Esophagus muscularis mucosa (tissue), 4 donors: ENCODE measurements at places on chromosomes 7 and 10. TPM values are rescaled to one million over a fixed set of nuclear protein-coding genes. Genes with fewer than 3 reads are reported as not detected.
A peak's percentile ranks its signal among the peaks of the same experiment; 100 is the strongest.

- H3K36me3 ChIP-seq, result no peaks in the 10 kb centered on the region
- peak overlapping the region; percentile 61 for H3K4me3 ChIP-seq
- no peak for DNase-seq
- H3K4me1 ChIP-seq, result peaks cover 46% of the 10 kb centered on the region
- peak overlapping the region; percentile 90 for H3K27ac ChIP-seq
Measured at GRCh38 chr10:99234791-99235657, 628 bp downstream of the HPSE2 start.

GRCh38 chr10:131006458-131007256, 304.9 kb downstream of the TCERG1L start:
- no peaks in the 10 kb centered on the region for H3K36me3 ChIP-seq
- H3K27ac ChIP-seq, result no peak overlapping the region

DNA sequence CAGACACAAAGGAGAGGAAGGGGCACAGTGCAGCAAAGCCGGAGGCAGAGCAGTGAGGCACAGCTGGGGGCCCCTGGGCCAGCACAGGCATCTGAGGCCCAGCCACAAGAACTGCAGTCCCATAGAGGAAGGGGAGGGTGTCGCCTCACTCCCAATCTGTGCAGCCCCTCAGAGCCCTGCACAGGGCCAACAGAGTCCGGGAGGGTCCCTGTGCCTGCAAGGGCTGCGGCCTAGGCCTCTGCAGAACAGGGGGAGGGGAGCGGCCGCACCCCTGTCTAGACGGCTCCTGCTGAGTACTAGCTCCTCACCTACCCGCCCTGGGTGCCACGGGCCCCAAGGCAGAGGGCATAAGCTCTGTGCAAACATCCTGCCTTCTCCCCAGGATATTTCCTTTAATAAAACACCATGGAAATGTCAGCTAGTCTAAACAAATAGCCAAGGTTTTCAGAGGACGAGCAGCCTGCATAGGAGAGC, 32.4 kb upstream of the RET start:
- no peak overlapping the region for H3K27ac ChIP-seq
- H3K4me3 ChIP-seq, result no peak overlapping the region
- no peaks in the 10 kb centered on the region for H3K4me1 ChIP-seq
- DNase-seq, result no peak
- no peaks in the 10 kb centered on the region for H3K27me3 ChIP-seq
- no peaks in the 10 kb centered on the region for H3K36me3 ChIP-seq

GRCh38 chr7:135704698-135705097, 23.3 kb downstream of the SLC13A4 start:
- H3K36me3 ChIP-seq, result no peaks in the 10 kb centered on the region
- H3K4me3 ChIP-seq, result no peak overlapping the region
- no peaks in the 10 kb centered on the region for H3K27me3 ChIP-seq
- no peak for DNase-seq

DNA sequence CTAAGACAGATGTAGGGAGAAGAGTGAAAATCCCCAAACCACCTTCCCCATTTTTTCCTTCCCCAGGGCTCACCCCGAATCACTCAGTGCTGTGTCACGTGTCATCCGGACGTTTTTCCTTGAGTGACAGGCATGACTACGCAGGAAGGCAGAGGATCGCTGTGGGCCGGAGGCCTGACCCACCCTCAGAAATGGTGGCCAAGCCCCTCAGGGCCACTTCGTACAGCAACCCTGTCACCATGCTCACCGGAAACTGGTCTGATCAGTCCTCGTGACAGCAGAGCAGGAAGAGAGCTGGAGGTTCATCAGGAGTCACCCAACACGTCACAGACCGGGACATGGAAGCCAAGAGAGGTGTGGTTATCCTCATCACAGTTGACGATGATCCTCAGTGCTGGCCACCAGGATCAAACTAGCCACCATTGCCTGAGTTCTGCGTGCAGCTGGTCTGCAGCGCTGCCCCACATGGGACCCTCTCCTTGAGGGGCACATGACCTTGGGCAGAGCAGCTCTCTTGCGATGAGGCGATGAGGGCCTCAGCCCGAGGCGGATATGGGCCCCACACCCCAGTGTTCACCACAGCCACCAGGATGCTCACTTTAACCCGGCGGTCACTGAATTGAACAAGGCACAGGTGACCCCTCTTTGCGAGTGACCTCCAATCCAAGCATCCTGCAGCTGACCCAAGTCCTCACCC, 99.3 kb upstream of the INSIG1 start:
- no peaks in the 10 kb centered on the region for H3K4me1 ChIP-seq

GRCh38 chr10:55631071-55631654, 729.9 kb downstream of the ZWINT start:
- H3K27ac ChIP-seq, result no peak overlapping the region
- DNase-seq, result no peak
- no peaks in the 10 kb centered on the region for H3K36me3 ChIP-seq
- peak overlapping the region; percentile 59 for H3K4me3 ChIP-seq

DNA sequence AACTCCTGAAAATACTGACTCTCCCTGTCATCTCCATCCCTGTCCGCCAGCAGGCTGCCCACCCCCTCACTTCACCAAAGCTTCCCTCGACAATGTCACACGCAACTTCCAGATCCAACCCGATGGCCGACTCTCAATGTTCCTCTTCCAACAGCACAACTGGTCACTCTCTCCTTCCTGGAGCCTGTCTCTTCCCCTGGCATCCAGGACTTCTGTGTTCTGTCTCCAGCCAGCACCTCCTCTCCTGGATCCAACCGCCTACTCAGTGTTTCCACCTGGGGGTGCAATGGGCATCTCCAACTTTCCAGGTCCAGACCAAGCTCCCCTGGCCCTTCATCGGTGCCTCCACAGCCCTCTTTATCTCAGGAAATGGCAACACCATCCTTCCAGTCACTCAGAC, 8.6 kb downstream of the CPA5 start:
- no peaks in the 10 kb centered on the region for H3K36me3 ChIP-seq
- no peak overlapping the region for H3K4me3 ChIP-seq
- H3K27ac ChIP-seq, result peak overlapping the region; percentile 20
- no peak for DNase-seq
- H3K4me1 ChIP-seq, result peaks cover 50% of the 10 kb centered on the region

- H3K27ac ChIP-seq, result peak overlapping the region; percentile 97
- H3K4me1 ChIP-seq, result peaks cover 59% of the 10 kb centered on the region
- no peak for DNase-seq
- no peaks in the 10 kb centered on the region for H3K27me3 ChIP-seq
- H3K36me3 ChIP-seq, result peaks cover 27% of the 10 kb centered on the region
Measured at GRCh38 chr10:1050554-1050953, 1.6 kb upstream of the IDI1 start.

DNA sequence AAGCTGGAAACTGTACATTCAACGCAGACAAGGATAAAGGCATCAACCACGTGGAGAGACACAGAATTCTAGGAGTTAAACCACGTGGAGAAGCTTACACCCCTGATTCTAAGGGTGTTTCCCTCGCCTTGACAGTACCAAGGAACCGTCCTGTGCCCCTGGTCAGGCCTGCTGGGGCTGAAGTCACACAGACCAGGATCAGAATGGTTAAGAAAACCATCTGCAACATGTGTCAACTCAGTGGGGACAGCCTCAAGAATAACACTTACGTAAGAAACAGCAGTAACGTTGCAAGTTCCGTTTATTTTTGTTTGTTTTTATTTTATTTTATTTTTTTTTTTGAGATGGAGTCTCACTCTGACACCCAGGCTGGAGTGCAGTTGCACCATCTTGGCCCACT, 55.6 kb downstream of the CHST15 start:
- H3K27ac ChIP-seq, result peak overlapping the region; percentile 82
- no peak for DNase-seq
- H3K27me3 ChIP-seq, result no peaks in the 10 kb centered on the region
- H3K36me3 ChIP-seq, result no peaks in the 10 kb centered on the region

DNA sequence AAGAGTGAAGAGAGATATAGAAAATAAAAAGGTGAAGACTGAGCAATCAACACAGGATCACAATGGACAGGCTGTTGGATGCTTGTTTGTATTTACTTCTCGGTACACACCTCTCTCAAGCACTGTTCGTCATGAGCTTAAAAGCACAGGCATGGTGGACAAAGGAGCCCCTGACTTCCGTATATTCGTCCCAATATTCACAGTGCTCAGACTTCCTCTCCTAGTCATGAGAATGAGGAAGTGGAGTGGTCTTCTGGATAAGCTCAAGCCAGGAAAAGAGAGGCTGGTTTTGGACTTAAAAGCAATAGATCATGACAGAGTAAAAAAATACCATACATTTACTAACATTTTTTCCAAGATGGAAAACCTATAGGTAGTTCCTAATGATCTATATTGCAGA, 172.5 kb downstream of the SORCS1 start:
- no peak overlapping the region for H3K4me3 ChIP-seq
- no peaks in the 10 kb centered on the region for H3K27me3 ChIP-seq
- no peaks in the 10 kb centered on the region for H3K4me1 ChIP-seq

GRCh38 chr10:51937308-51938140, 238.1 kb upstream of the CSTF2T start:
- no peak overlapping the region for H3K4me3 ChIP-seq
- H3K27ac ChIP-seq, result no peak overlapping the region
- peaks cover 12% of the 10 kb centered on the region for H3K4me1 ChIP-seq
- H3K36me3 ChIP-seq, result no peaks in the 10 kb centered on the region

GRCh38 chr7:105298439-105298894, 90.3 kb downstream of the SRPK2 start:
- no peak overlapping the region for H3K27ac ChIP-seq
- H3K36me3 ChIP-seq, result no peaks in the 10 kb centered on the region
- H3K4me3 ChIP-seq, result no peak overlapping the region
- H3K4me1 ChIP-seq, result peaks cover 4% of the 10 kb centered on the region
- no peak for DNase-seq

GRCh38 chr10:64873959-64874358, 1352.8 kb downstream of the REEP3 start:
- H3K27me3 ChIP-seq, result no peaks in the 10 kb centered on the region
- no peaks in the 10 kb centered on the region for H3K36me3 ChIP-seq
- H3K4me3 ChIP-seq, result no peak overlapping the region

- no peak overlapping the region for H3K4me3 ChIP-seq
- no peak overlapping the region for H3K27ac ChIP-seq
- DNase-seq, result no peak
- no peaks in the 10 kb centered on the region for H3K36me3 ChIP-seq
- peaks cover 42% of the 10 kb centered on the region for H3K4me1 ChIP-seq
Measured at GRCh38 chr10:78297997-78298396, 264.3 kb downstream of the RPS24 start.

- DNase-seq, result no peak
- peak overlapping the region; percentile 67 for H3K27ac ChIP-seq
- H3K36me3 ChIP-seq, result no peaks in the 10 kb centered on the region
Measured at GRCh38 chr10:119406601-119407253, 135.8 kb downstream of the RGS10 start.

DNA sequence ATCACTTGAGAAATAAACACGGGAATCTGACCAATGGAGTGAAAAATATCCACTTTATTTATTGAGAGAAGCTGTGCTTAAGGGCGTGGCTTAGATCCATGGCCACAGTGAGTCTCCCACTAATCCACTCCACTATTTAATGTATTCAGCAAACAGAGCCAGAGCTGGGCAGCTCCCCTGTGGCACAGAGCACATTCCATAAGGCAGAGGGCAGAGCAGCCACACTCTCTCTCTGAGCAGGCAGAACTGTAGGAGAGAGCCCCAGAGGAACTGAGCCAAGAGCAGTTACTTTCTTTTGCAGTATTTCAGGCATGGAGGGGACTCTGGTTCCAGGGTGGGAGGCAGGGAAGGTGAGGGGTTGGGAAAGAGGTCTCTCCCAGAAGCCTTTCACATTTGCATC, 106.0 kb downstream of the GALNT17 start:
- H3K27ac ChIP-seq, result peak overlapping the region; percentile 81
- no peaks in the 10 kb centered on the region for H3K36me3 ChIP-seq
- H3K4me1 ChIP-seq, result peaks cover 36% of the 10 kb centered on the region
- no peak overlapping the region for H3K4me3 ChIP-seq

DNA sequence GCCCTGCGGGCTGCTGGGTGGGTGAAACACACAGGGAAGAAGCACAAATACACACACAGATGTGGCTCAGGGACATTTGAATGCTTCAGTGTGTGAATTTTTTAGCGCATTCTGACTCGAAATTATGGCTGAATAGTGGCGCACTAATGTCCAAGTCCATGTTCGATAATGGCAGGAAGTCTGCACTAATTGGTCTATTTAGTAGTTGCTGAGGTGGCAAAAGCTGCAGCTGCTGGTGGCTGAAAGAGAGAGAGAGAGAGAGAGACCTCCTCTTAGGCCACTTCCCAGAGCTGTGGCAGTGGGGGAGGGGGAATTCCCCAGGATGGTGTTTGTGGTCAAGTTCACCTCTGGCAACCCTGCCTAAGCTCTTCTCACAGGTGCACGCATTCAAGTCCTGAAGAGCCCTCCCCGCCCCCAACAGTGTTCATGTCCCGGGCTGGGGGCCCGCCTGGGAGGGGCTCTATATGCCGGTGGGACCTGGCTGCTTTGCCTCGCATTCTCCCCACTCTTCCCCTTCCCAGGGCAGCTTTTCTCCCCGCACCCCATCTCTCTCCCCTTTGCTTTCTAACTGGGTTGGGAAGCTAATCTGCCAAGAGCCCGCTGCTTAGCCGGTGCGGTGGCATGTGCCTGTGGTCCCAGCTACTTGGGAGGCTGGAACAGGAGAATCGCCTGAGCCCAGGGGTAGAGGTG, 6.0 kb upstream of the MNX1 start:
- H3K4me3 ChIP-seq, result no peak overlapping the region
- H3K27me3 ChIP-seq, result peaks cover 100% of the 10 kb centered on the region
- H3K36me3 ChIP-seq, result no peaks in the 10 kb centered on the region
- peaks cover 20% of the 10 kb centered on the region for H3K4me1 ChIP-seq
- no peak for DNase-seq

SPDYE16 gene
- not detected for total RNA-seq

EIF3A gene
- total RNA-seq, result 134 TPM

PAX4 gene
- total RNA-seq, result not detected

WNT8B gene
- not detected for total RNA-seq

AOAH gene
- 2.0 TPM for total RNA-seq

SLC39A12 gene
- not detected for total RNA-seq
